Mucosa of gallbladder (tissue), 1 donor: ENCODE measurements at places on chromosomes 4 and X.

- no peak for DNase-seq
These were observed 1429.4 kb upstream of the ADGRL3 start for GRCh38 chr4:59770601-59771264.

DNA sequence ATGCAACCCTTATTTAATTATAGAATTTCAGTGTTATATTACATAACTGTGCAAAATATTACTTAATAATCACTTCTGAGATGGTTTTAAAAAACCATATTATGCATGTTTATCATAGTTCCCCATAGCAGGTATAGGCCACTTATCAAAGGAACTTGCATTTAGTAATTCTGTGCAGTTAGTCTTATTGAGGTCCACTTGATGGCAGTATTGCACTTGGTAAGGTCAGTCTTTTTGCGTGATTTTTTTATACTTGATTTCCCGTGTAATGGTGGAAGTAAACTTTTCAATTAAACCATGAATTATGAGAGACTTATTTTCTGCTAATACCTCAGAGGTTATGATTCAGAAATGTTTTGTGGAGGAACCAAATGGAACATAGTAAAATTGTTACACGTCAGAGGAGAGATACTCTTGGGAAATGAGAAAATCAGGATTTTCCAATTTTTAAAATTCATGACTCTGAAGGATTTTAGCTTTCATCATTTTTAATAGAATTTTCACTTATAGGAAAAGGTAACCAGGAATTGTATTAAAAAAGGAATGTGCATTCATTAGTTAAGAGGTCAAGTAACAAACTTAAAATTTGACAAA, 230.0 kb downstream of the CCSER1 start:
- no peak for DNase-seq

DNA sequence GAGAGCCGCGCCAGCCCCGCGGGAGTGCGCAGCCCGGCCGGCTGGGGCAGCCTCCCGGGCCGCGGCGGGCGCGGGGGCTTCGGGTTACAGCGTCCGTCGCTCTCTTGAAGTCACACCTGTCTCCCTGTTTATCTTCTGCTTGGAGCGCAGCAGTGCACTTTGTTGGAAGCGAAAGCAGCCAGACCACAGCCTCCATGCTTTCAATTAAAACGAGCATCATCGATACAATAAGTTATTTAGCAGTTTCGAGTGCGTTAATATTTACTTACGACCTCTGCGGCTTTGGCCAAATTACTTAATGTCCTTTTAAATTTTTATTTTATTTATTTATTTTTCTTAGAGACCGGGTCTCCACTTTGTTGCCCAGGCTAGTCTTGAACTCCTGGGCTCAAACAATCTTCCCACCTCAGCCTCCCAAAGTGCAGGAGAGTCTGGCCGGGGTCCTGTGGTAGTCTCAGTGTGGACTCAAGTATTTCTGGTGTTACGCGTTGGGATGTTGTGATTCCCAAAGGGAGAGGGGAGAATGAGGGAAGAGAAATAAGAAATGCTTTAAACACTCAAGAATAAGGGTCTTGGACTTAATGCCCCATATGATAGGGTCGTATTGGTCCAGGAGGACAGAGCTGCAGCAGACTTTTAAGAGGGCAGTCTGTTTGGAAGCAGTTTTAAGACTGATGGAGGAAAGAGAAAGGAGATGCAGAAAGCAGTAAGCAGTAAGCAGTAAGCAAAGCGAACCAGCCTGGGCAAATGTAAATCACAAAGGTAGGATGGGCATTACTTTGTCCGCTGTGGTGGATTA, 504 bp upstream of the PDLIM3 start:
- DNase-seq = no peak

- no peak for DNase-seq
These were observed 91.7 kb downstream of the PHOX2B start for GRCh38 chr4:41656572-41657520.

GRCh38 chr4:159504684-159505083, 401.8 kb downstream of the RAPGEF2 start:
- DNase-seq = no peak

DNA sequence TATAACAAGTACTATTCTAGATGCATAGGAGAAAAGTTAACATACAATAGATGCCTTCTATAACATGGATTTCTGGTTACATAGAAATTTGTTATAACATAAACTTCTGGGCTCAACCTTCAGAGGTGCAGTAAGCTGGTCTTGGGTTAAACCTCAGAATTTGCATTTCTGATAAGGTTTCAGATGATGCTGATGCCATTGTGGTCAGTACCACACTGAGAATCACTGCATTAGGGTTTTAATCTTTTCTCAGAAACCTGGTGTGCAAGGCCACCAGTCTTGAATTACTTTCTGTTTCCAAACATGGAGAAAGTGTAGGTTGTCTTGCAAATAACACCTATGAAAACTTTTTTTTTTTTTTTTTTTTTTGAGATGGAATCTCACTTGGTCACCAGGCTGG, 146.2 kb downstream of the SPOCK3 start:
- no peak for DNase-seq

DNA sequence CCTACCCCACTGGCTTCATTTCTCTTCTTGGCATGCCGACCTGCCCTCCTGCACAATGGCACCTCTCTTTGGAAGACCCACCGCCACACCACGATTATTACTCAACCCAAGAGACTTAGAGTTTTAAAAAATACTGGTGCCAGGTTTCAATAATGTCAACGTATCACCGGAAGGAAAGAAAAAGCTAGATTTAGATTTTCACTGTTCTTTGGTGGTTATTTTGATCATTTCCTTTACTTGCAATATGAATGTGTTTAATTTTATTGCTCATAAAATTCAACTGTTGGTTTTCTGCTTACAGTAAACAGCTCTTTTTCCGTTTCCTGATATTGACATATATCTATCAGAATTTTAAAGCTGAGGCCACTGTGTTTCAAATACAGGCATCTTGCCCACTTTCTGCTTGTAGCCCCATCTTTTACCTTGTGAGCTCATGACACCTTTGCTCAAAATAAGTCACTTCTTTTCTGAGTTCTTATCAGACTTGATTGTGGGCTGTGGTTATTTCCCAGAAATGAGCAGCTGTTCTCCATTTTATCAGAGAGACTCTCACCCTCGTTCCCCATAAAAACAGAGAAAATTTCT, 439.1 kb downstream of the INPP4B start:
- no peak for DNase-seq

- DNase-seq = no peak
These were observed 82.1 kb downstream of the NHSL2 start for GRCh38 chrX:71992711-71993110.

DNA sequence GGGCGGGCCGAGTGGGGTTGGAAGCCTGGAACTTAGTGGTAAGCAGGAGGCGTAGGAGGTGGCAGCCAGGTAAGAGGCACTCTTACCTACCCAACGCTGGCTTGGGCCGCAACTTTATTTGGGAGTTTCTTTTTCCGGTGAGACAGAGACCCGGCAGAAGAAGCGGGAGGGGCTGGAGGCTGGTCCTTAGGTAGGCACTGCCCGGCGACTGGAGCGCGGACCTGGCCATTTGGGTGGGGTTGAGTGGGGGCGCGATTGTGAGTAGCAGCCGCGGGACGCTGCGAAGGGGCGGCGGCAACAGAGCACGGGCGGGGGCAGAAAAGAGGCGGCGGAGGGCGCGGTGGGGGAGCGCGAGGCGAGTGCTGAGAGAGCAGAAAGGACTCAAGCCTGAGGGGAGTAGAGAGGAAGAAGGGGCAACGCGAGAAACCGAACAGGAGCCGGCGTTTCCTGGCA, 334 bp upstream of the POU4F2 start:
- no peak for DNase-seq

DNA sequence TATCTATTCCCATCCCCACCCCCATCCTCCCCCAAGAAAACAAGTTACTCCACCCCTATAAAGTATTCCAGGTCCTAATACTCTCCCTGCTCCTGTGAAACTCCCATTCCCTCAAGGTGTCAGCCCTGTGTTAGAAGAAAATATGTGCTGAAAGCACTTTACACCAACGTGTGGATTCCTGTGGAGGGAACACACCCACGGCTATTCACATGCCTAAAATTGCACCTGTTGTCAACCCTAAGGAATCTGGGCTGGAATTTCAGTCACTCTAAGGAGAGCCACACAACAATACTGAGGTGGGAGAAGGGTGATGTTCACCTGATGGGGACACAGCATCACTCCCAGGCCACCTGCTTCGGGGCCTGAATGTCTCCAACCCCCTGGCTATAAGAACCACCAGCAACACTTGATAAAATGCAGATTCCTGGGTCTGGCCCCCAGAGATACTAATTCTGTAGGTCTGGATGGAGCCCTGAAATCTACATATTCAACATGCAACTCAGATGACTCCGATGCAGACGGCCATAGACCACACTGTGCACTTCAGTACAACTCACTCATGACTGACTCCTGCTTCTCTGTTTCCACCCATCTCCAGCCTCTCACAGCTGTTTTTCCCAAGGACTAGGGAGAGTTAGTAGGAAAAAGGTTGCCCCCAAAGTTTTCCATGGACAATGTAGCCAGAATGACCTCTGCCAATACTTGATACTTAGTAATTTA, 15.8 kb downstream of the SCD5 start:
- no peak for DNase-seq

- no peak for DNase-seq
These were observed 1021.1 kb downstream of the STIM2 start for GRCh38 chr4:27881705-27882104.

GRCh38 chrX:72020788-72021187, 110.1 kb downstream of the NHSL2 start:
- no peak for DNase-seq

GRCh38 chr4:3248811-3249661, at the start of gene MSANTD1:
Gene MSANTD1, plus strand, starts transcription at chr4:3249159. Its CDS starts 64 bp downstream, at chr4:3249223.
- no peak for DNase-seq

GRCh38 chr4:75705198-75705977, 19.0 kb upstream of the USO1 start:
- DNase-seq = no peak

- no peak for DNase-seq
These were observed 23.4 kb downstream of the SUV39H1 start for GRCh38 chrX:48719958-48720357.

DNA sequence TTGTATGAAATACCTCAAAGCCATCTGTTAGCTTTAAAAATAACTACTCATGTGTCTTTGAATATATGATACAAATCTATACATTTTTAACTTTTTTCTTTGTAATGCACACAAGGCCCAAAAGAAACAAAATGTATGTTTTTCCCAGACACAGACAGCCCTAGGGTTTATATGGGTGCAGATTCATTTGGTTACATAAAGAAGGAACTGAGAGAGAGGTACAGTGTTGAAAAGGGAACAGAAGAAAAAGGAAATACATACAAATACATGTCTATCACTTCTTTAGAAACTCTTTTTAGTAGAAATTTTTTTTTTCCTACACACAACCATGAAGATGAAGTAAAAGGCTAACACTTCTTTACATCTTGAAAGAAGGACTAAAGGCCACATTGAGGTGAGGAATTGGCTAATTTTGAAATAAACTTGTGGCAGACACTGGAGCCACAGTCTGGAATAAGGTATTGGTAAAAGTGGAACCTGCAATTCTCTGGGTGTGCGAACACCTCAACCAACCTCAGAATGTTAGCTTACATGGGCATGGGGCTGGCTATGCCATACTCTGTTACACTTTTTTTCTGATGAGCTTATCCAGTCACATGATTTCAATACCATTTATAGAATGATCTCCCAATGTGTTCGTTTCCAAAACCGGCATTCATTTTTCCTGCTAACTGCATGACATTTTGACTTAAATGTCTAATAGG, 67.9 kb downstream of the FAM47C start:
- DNase-seq = no peak

DNA sequence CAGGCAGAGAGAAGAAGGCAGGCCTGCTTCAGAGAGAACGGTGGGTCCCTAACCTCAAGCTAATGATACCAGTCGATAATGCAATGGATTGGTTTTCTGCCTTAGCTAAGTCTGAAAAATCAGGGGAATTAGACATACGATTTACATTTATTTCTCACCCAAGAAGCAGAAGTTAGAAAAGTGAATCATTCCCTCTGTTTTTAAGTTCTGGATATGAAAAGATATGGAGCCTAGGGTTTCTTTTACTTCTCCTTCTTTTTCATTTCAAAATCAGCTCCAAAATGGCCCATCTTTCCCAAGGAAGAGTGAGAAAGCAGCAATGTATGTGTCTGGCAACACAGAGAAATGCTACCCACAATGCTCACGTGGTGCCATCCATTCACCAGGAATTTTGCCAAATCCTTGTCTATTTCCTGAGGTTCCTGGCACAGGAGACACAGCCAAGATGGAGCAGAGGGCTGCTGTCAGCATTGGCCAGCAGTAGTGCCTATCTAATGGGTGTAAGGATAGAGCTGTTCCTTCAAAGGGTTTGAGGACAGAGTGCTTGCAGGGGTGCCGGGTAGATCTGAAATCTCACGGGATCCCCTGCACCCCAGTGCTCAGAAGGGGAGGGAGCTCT, 231.5 kb downstream of the MAML3 start:
- peak; percentile 36 for DNase-seq

DNA sequence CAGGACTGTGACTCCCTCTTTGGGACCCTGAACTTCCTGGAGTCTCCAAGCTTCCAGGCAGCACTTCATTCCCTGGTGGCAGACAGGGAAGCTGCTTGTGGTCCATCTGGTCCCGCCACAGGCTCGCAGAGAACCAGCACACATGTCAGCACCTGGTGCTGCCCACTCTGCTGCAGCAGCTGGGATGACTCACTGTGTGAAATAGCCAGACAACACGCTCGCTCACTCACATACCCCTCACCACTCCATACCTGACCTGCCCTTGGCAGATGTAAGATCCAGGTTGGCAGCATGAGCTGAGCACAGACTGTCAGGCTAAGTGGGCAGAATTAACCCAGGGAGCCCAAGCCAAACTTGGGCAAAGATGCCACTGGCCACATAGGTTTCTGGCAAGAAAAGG, 613.5 kb downstream of the PCDH18 start:
- no peak for DNase-seq

- no peak for DNase-seq
These were observed 107.9 kb downstream of the ZNF827 start for GRCh38 chr4:145830699-145831098.

- DNase-seq = no peak
These were observed 12.9 kb downstream of the CSF2RA start for GRCh38 chrX:1281521-1281920.

GRCh38 chrX:138858438-138858837, 146.9 kb upstream of the FGF13 start:
- no peak for DNase-seq

- no peak for DNase-seq
These were observed 142.3 kb upstream of the SLIT2 start for GRCh38 chr4:20109391-20109790.

GRCh38 chr4:99833756-99834155, 17.1 kb downstream of the DAPP1 start:
- no peak for DNase-seq

GRCh38 chrX:106144755-106145639, 23.1 kb upstream of the PWWP3B start:
- peak; percentile 72 for DNase-seq

DNA sequence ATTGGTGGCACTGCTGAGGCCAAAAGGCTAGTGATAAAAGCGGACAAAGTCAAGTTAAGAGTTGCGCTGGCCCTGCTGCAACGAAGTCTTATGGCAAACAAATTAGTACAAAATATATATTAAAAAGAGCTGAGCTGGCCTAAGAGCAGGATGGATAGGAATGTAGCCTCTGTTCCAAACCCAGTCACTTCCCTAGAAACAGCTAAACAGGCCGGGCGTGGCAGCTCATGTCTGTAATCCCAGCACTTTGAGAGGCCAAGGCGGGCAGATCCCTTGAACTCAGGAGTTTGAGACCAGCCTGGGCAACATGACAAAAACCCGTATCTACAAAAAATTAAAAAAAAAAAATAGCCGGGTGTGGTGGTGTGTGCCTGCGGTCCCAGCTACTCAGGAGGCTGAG, 32.4 kb upstream of the UGDH start:
- no peak for DNase-seq
